ENCODE measurements at places on chromosomes 6 and 20. TPM values are rescaled to one million over a fixed set of nuclear protein-coding genes. Genes with fewer than 3 reads are reported as not detected.

The FAM162B gene
- polyA plus RNA-seq = not detected

The MMP24 gene
- polyA plus RNA-seq = 0.11 TPM

The SRSF6 gene
- 99.7 TPM for polyA plus RNA-seq

The RNF182 gene
- polyA plus RNA-seq = not detected

The ULBP2 gene
- polyA plus RNA-seq = 0.16 TPM

The BPIFB4 gene
- not detected for polyA plus RNA-seq

The LY86 gene
- 191 TPM for polyA plus RNA-seq

The TASP1 gene
- 15.7 TPM for polyA plus RNA-seq
